Mucosa of gallbladder (tissue), 1 donor: ENCODE measurements at places on chromosomes 6 and 20. TPM values are rescaled to one million over a fixed set of nuclear protein-coding genes. Genes with fewer than 3 reads are reported as not detected.

The DCDC2 gene
- 33.8 TPM for total RNA-seq

The KIAA0408 gene
- 6.8 TPM for total RNA-seq

DNA sequence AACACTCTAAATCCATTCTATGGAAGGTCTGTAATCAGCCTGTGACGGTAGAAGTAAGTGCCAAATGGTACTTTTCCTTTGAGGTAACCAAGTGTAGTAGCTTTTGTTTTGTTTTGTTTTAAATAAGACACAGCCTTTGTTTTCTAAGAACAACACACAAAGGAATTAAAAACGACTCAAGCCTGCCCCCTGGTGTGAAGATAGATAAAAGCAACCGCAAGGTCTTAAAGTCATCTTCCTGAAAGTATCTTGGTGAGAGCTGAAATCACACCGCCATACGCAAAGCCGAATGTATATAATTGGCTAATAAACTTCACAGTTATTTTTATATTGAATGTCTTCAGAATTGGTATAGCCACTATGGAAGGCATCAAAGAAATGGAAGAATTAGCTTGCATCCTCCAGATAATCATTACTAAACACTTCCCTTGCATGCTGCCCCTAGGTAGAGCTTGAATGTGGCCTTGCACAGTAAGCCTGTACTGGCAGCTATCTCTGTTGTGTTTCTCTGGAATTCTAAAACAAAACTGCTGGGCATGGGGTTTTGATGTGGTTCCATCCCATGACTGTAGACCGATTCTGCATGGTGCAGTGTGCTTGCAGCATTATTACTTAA, 95.6 kb downstream of the LAMP5 start:
- DNase-seq = peak; percentile 75

- DNase-seq = no peak
These were observed 1.6 kb downstream of the SRPK1 start for GRCh38 chr6:35919085-35919826.

The RAB44 gene
- 0.75 TPM for total RNA-seq

DNA sequence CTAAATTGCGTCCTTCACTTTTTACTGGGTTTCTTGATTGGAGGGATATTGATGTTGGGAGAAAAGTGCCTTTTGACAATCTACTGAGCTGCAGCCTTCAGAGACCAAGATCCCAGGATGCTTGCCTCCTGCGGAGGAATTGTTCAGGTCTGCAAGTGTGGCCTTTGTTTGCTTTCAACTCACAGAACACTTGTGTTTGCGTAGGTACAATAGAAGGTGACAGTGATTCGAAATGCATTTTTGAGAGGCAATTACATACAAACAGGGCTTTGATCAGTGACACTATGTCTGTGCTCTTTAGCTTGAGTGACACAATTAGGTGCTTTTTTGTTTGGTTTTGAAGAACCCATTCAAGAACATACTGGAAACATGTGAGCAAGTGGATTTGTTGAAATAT, 600.6 kb downstream of the QKI start:
- no peak for DNase-seq

GRCh38 chr6:138309695-138310094, 68.0 kb upstream of the SMIM28 start:
- no peak for DNase-seq

DNA sequence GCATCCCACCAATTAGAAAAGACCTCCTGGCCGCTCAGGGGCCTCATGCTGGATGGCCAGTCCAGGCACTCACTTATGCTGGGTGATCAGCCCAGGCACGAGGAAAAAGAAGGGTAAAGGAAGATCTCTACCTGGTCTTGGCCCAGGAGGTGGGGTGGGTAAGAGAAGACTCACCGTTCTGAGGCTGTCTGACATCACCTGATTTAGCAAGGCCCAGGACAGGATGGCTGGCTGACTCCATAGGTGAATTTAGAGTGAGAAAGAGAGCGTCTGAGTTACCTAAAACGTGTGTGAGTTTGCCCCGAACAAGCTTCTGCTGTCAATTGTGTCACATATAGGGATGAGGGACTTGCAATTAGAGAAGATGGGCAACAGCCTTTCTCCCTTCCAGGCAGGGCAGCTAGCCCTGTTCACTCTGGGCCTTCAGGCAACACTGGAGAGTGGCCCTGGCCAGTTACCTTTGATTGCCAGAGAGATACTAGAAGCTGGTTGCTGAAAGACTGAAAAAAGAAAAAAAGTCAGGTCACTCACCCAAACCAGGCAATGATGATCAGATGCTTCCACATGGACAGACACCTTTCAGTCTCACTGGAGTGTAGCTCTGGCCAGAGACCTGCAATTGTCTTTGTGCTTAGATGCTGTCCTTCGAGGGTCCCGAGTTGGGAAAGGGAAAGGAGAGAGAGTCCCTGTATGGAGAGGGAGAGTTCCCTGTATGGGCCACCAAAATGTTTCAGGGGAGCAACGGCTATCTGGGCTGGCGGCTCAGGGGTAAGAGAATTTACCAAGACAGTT, 35.7 kb upstream of the IER3 start:
- no peak for DNase-seq

The TTI1 gene
- total RNA-seq = 19.1 TPM

GRCh38 chr6:84688141-84688873, 76.1 kb downstream of the TBX18 start:
- DNase-seq = no peak

- no peak for DNase-seq
These were observed 556 bp upstream of the MROH8 start for GRCh38 chr20:37179683-37180524.

The NKX2-2 gene
- total RNA-seq = not detected

The BNIP5 gene
- 7.4 TPM for total RNA-seq

GRCh38 chr6:156279261-156279969, 497.8 kb upstream of the ARID1B start:
- DNase-seq = no peak

GRCh38 chr6:3380344-3381232, 76.3 kb downstream of the SLC22A23 start:
- peak; percentile 89 for DNase-seq

The OXT gene
- 0.46 TPM for total RNA-seq

GRCh38 chr6:114611696-114612095, 268.9 kb upstream of the HS3ST5 start:
- DNase-seq = no peak

GRCh38 chr20:30937790-30938189, 319.7 kb upstream of the DEFB115 start:
- no peak for DNase-seq

DNA sequence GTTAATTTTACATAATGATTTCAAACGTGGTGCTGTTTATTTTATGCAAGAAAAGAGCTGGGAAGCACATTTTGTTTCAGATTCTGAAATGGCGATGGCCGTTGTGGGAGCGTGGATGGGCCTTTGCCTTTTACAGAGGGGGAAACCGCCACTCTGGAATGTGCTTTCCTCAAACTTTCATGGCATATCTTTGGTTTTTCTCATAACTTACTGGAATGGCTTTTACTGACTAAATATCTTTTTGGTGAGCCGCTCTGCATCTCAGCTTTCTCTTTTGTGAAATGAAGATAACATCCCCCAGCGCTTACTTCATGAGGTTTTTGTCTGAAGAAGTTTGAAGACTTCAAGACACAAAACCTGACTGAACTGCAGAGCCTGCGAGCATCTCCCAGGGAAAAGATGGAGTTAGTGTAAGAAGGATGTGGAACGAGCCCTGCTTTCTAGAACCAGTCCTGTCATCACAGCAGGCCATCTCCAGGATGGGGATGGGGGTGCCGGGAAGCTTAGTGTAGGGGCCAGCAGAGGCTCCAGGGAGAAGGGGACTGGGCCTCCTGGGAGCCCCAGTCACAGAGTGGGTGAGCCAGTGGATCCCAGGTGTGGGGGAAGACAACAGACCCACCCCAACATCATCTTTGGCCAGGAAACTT, 61.8 kb upstream of the TIAM2 start:
- no peak for DNase-seq

The BCAS4 gene
- 8.2 TPM for total RNA-seq

DNA sequence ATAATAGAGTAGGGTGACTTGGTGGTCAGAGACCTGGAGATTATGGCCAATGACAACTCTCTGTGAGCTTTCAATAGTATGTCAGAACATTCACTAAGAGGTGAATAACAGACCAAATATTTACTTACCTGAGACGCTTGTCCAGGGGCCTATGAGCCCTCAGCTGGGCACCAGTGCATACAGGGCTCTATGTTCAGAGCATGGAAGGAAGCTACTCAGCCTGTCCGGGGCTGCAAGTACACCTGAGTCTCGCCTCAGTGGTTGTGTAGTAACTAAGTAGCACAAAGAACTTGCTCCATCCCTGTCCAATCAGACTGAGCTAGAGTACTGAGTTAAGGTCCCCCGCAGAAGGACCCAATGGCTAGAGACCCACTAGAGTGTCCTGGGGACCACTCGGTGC, 11.6 kb upstream of the SCGN start:
- DNase-seq = no peak

The FAM83B gene
- 14.5 TPM for total RNA-seq

GRCh38 chr6:150001295-150002008, 23.9 kb downstream of the RAET1L start:
- DNase-seq = no peak

- DNase-seq = no peak
These were observed 643 bp upstream of the SLC35D3 start for GRCh38 chr6:136921381-136921935.

The OOEP gene
- 0.58 TPM for total RNA-seq

- no peak for DNase-seq
These were observed 61.4 kb downstream of the IL22RA2 start for GRCh38 chr6:137112067-137112355.

GRCh38 chr6:36484736-36485135, 41.9 kb downstream of the KCTD20 start:
- DNase-seq = no peak

GRCh38 chr20:59331721-59332329, 31.4 kb downstream of the EDN3 start:
- DNase-seq = no peak
